Trophoblast cell (in vitro differentiated cells and primary cell): ENCODE measurements at places on chromosomes 4 and X.
A peak's percentile ranks its signal among the peaks of the same experiment; 100 is the strongest.

- DNase-seq: peak; percentile 14
These were observed 68.5 kb upstream of the DDX60 start for GRCh38 chr4:168387091-168387490.

DNA sequence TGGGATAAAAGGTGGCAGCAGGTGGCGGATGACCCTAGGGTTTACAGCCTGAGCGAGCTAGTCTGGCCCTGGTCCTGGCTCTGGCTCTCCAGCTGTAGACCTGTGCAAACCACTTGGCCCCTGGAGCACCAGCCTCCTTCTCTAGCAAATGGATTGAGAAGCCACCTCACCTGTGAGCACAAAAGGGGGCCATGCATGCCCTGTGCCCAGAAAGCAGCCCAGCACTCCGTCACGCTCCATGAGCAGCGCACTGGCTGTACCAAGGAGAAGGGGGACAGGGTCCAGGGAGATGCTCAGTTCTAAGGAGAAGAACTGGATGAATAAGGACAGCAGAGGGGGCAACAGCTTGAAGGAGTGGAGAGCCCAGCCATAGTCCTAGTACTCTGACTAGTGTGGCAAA lies 46.9 kb upstream of the C4orf50 start:
- no peak for DNase-seq

- DNase-seq: no peak
These were observed 325.3 kb upstream of the RASGEF1B start for GRCh38 chr4:81796790-81797528.

GRCh38 chrX:10049236-10049635 lies 82.1 kb downstream of the CLDN34 start:
- DNase-seq: no peak

DNA sequence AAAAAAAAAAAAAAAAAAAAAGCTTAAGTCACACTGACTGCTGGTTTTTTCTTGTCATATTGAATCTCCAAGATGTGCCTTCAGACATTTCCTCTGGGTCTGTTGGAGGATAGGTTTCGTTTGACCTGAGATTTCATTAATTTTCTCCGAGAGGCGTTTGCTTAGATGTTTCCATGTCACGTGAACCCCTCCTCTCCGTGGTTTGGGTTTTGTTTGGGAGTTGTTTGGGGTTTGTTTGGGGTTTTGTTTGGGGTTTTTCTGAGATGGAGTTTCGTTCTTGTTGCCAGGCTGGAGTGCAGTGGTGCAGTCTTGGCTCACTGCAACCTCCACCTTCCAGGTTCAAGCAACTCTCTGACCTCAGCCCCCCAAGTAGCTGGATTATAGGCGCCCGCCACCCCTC lies 40.8 kb upstream of the DHRSX start:
- no peak for DNase-seq
